Glutamatergic neuron (in vitro differentiated cells): ENCODE measurements at places on chromosomes 11 and 22. TPM values are rescaled to one million over a fixed set of nuclear protein-coding genes. Genes with fewer than 3 reads are reported as not detected.

DNA sequence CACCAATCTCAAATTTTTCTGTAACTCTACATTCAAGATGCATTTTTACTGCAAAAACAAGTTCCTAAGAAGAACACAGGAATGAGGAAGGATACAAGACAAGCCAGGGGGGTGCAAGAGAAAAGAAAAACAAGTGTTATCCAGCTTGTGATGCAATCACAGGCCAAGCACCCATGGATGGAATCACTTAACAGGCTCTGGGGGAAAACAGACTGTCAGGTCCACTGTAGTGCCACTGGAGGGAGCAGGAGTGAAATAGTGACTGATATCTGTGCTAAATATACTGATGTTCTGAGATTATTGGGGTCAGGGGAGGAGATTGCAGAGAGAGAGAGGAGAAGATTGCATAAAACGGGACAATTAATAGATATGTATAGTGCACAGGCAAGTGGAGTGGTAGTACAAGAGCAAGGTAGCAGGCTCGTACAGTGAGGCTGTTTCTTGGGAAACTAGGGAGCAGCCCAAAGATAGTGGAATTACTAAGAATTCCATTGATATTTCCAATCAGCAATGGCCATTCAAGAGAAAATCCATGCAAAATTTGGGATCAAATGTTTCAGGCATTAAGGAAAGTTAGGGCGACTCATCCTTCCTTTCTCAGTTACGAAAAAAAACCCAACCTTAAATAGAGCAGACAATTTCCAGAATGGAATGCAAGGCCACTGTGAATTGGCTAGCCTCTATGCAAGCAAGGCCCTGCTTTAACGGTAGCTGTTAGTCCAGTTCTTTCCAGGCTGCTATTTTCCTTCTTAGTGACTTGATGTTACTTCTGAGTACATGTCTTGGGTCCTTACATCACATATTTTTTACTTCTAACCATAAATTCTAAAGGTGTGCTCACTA is 52.2 kb upstream of the CEP126 start:
- DNase-seq: peak; percentile 23

- no peak for DNase-seq
These were observed 34.5 kb downstream of the RPUSD4 start for GRCh38 chr11:126176853-126177470.

DNA sequence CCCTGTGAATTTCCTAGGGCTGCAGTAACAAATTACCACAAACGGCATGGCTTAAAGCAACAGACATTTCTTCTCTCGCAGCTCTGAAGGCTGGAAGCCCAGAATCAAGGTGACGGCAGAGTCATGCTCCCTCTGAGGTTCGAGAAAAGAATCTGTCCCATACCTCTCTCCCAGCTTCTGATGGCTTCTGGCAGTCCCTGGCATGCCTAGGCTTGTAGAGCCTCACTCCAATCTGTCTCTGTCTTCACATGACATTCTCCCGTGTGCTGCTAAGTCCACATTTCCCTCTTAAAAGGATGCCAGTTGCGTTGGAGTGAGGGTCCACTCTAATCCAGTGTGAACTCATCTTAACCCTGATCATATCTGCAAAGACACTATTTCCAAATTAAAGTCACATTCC is 116.2 kb downstream of the NECTIN1 start:
- no peak for DNase-seq

- no peak for DNase-seq
These were observed 7.2 kb upstream of the IL18BP start for GRCh38 chr11:71991494-71991893.

Gene MUC2
- total RNA-seq: not detected

GRCh38 chr22:24191381-24191841 is 10.1 kb downstream of the SUSD2 start:
- no peak for DNase-seq

Gene RGL4
- total RNA-seq: not detected

Gene TMPRSS13
- total RNA-seq: 0.32 TPM

- no peak for DNase-seq
These were observed 8.0 kb upstream of the CD82 start for GRCh38 chr11:44557464-44557863.

GRCh38 chr11:117466966-117467365 is 139.3 kb downstream of the CEP164 start:
- DNase-seq: no peak

Gene ACTN3
- total RNA-seq: 2.0 TPM

- DNase-seq: no peak
These were observed 6.0 kb upstream of the UCP3 start for GRCh38 chr11:74014880-74015279.

Gene RAC2
- total RNA-seq: not detected

DNA sequence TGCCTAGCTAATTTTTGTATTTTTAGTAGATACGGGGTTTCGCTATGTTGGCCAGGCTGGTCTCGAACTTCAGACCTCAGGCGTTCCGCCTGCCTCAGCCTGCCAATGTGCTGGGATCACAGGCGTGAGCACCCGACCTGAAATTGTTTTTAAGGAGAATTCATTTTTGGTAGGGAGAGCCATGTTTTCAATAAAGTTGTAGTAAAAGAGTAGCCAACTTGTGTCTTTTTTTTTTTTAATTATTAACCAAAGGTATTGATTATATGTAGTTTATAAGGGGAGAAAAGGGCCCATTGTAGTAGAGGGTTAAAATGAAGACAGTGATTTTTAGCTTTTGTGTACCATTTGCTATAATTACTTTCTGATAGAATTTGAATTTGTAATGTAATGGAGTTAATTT is 31.6 kb upstream of the HSD17B12 start:
- no peak for DNase-seq

DNA sequence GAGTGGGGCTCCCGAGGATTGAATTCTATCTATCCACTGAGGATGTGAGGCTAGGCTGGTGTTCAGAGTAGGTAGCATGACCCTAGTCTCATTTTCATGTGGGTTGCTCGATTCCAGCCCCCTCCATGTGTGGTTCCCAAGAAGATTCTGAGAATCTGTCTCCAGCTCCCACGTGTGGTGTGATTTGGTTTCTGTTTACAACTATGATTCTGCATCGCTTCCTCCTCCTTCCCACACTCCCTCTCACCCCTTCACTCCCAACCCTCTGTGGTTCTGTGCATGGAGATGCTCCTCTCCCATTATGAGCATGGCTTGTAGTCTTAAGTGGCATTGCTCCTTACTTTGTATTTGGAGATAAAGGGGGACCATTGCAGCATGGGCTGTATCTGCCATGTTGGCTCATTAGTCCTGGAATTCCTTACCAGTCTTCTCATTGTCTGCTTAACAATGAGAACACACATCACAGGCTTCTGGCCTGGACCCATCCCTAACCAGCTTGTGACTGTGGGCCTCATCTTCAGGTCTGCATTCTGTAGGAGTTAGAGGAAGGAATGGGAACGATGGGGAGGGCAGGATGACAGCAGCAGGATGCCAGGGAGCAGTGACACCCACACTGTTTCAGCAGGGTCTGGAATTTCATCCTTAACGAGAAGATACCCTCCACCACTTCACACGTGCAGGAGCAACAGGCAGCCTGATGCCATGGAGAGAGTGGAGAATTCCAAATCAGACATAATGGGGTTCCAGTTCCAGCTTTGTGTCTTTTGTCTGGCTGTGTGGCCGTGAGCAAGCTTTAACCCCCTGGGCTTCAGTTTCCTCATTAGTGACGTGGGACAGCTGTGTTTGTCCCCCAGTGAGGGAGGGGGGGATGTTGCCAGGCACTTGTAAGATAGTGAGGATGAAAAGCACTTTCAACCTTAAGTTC is 86.0 kb downstream of the CCDC81 start:
- no peak for DNase-seq

Gene PRG2
- total RNA-seq: not detected

Gene MUC6
- not detected for total RNA-seq

DNA sequence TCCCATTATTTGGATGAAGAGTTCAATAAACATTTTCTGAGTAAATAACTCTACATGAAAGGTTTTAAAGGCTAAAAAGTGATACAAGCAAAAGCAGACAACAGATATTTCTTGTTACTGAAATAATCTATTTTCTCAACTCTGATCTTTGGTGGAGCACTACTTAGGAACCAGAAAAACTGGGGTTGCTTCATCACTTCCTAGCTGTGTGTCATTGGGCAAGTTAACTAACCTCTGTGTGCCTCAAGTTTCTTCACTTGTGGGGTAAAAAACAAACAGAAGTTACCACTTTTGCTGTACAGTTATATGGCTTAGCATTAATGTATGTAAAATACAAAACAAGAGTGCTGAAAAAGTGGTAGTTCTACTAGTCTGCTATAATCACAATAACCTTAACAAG is 5.6 kb downstream of the MAPK1 start:
- no peak for DNase-seq

Gene DCHS1
- total RNA-seq: 91.5 TPM

GRCh38 chr22:22955866-22956535 is 68.4 kb downstream of the IGLL5 start:
- peak; percentile 73 for DNase-seq

Gene CREB3L1
- total RNA-seq: 6.1 TPM

GRCh38 chr22:42217752-42218280 is 52.6 kb downstream of the TCF20 start:
- no peak for DNase-seq

DNA sequence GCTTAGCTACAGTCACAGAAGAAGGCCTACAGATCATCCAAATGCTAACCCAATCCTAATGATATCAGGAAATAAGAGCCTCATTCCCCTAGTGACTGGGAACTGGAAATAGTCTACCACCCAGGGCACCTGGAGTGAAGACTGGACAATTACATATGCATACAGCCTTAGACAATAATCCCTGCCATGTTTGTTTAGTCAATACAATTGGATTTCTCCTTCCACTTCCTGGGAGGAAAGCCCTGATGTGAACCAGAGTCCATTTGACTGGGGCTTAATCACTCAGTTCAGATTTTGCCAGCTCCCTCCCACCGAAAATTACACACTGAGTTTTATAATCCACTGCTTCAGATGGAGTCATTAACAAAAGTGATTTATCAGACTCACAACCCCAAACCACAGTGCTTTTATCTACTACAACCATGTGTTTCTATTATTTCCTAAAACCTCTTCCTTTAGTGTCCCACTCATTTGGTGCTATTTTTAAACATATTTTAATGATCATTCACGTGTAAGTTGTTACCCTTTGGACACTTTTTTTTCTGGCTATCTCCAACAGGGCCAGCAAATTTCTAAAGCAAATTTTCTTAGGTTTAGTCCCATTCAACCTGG is 29.9 kb downstream of the CWF19L2 start:
- no peak for DNase-seq

Gene POLR2L
- total RNA-seq: 106 TPM

- no peak for DNase-seq
These were observed 174.8 kb upstream of the MTMR2 start for GRCh38 chr11:96098511-96099241.

Gene CTNND1
- 344 TPM for total RNA-seq

Gene MSANTD4
- total RNA-seq: 46.4 TPM

DNA sequence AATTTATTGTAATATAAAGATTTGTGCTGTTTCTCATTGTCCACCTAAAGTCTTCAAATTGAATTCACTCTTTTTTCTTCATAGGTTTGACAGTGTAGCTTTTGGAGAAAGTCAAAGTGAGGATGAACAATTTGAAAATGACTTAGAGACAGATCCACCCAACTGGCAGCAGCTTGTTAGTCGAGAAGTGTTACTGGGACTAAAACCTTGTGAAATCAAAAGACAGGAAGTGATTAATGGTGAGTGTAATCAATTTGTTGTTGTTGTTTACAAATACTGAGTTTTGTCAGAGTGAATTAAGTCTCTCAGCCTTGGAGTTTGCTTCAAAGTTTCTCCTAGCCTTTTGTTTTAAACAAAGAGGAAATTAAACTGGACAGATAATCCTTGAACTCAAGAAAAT is 53.6 kb upstream of the GRIK4 start:
- no peak for DNase-seq

DNA sequence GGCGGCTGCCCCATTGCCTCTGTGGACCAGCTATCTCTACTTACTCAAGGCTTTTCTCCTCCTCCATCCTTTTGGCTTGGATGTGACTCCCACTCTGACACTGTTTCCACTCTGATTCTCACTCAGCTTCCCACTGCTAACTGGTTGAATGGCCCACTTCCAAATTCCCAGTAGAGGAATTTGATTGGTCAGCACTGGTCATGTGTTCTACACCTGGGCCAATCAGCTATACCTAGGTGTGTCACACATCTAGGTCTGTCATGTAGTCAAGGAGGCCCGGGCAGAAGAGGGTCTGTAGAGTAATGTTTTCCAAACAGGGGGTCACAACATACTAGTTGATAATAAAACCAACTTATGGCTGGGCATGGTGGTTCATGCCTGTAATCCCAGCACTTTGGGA is 53.3 kb downstream of the TPBGL start:
- DNase-seq: no peak

GRCh38 chr11:62602141-62603071 is 741 bp upstream of the MTA2 start:
- DNase-seq: peak; percentile 66

Gene NAALAD2
- total RNA-seq: 7.2 TPM

- DNase-seq: no peak
These were observed 10.5 kb downstream of the CHST1 start for GRCh38 chr11:45655012-45655283.

Gene KLHL35
- 41.4 TPM for total RNA-seq

DNA sequence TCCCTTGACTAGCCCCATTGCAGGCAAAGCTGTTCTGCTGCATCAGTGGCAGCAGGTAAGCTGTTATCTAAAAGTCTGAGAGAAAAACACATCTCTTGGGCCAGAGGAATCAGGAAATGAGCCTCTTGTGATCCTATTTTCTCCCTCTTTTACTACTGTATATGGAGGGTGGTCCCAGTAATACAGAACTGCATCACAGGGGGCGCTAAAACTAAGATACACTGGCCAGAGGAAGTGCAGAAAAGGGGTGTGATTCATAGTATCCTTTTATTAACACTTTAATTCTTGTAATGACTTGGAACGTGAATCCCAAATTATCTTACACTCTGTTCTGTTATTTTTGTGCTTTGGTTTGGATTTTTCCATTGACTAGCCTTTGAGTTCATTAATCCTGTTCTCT is 8.8 kb upstream of the MED17 start:
- DNase-seq: peak; percentile 38

GRCh38 chr11:331358-332060 is 10.8 kb upstream of the IFITM3 start:
- no peak for DNase-seq

DNA sequence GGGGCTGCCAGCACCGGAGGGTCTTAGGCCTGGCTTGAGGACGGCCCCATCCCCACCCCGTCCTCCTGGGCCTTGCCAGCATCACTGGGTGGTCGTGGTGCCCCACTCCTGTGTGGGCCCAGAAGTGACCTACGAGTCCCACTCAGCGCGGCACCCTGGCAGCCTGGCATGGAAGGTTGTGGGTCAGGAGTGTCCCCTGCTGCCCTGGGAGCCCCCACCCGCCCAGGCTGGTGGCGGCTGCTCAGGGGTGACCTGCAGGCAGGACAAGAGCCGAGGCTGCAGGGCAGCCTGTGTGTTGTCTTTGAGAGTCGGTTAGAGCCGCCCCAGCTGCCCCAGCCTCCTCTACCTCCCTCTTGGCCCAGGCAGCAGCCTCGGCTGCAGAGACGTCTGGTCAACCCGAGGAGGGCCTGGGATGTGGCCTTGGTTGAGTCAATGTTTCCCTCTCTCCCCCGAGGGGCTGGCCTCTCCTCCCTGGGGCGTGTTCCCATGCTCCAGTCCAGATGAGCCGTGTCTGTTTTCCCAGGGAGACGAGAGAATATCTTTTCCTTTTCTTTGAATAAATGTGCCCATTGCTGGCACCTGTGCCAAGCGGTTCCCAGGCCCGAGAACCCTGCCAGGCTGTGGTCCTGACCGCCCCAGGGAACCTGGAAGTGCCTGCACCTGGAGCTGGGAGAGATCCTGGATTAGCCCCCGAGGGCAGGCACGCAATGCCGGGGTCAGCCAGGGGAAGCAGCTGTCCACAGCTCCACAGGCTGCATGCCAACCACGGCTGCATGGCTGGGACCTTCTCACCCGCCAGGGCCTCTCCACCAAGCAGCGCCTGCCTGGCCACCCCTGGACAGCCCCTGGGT is 35.7 kb upstream of the MUC5AC start:
- no peak for DNase-seq

Gene OR51I1
- not detected for total RNA-seq
